ENCODE measurements at places on chromosomes 3 and 15.

GRCh38 chr15:38525489-38525888, 39.1 kb downstream of the RASGRP1 start:
- DNase-seq: no peak

- no peak for DNase-seq
Measured at GRCh38 chr3:152589644-152590043, 245.3 kb upstream of the P2RY1 start.

DNA sequence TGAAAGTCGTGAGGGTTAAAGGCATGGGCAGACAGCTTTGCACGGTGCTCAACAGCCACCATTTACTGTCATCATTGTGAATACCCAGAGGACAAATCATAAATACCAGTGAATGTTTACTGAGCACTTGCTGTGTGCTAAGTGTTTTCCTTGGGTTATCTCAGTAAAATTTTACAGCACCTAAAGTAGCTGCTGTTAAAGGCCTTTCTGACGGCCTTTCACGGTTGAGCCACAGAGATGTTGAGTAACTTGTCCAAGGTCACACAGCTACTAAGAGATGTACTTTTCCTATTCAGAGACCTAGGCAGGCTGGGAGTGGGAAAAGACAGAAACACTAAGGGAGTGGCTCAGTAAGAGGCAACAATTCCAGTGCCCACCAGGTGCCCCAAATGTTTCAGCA, 393 bp upstream of the CPNE9 start:
- no peak for DNase-seq

DNA sequence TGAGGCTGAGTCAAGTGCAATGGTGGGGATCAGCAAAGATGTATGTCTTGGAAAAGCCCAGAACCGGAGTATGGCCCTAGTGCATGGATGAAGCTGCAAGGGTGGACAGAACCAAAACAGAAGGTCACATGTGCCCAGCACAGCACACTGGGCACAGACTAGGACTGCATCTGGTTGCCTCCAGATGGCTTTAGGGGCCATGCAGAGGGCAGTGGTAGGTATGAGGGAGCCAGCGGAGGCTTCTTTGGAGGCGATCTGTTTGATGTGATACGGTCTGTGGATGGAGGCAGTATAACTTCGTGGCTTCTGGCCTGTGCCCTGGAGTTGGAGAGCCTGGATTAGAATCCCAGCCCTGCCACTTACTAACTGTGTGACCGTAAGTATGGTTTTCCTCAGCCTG, 29.4 kb downstream of the SV2B start:
- no peak for DNase-seq

- DNase-seq: no peak
Measured at GRCh38 chr3:181940703-181941102, 229.0 kb downstream of the SOX2 start.

- no peak for DNase-seq
Measured at GRCh38 chr15:76376816-76377215, 40.2 kb downstream of the ISL2 start.

DNA sequence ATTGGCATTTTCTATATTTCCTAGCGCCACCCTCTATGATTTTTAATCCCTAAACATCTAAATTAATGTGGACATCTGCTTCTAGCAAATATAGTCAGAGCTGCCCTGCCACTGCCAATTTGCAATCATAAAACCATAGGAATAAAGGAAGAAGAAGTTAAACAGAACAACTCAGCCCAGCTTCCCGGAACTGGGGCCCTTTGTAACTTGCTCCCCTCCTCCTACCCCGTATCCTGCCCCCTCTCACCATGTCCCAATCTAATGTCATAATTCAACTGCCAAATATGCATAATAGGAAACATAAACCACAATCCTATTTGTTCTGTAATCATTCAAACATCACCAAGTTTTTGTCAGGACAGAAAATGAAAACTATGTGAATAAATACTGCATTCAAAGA, 74.4 kb upstream of the ACP3 start:
- no peak for DNase-seq

DNA sequence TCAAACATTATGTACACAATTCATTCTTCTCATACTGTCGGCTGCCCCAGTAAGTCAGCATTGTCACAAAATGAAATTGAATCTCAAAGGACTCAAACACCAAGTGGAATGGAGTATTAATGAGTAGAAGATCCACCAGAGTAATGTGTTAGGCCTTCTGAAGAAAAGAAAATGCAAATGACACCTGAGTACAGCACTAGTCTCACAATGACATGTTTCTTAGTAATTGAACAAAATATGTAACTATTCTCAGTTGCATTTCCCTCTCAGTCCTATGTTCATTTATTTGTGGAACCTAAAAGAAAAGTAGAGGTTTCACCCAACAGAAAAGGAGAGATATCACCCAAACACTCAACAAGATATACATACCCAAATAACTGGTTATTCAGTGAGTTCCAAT, 283.9 kb upstream of the THBS1 start:
- DNase-seq: no peak

DNA sequence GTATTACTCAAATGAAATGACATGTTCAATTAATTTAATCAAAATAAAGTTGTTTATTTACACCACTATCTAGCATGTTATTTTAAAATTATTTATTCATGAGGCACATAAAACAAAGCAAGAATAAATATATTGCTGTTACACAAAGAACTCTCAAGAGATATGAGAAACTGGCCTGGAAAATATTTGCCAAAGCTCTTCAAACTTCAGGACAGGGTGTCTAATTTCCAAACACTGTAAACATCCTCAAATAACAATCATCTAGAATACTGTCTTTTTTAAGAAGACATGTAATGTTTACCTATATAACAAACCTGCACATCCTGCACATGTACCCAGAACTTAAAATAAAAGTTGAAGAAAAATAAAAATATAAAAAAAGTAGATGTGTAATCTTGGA, 876.6 kb downstream of the TUSC7 start:
- no peak for DNase-seq

DNA sequence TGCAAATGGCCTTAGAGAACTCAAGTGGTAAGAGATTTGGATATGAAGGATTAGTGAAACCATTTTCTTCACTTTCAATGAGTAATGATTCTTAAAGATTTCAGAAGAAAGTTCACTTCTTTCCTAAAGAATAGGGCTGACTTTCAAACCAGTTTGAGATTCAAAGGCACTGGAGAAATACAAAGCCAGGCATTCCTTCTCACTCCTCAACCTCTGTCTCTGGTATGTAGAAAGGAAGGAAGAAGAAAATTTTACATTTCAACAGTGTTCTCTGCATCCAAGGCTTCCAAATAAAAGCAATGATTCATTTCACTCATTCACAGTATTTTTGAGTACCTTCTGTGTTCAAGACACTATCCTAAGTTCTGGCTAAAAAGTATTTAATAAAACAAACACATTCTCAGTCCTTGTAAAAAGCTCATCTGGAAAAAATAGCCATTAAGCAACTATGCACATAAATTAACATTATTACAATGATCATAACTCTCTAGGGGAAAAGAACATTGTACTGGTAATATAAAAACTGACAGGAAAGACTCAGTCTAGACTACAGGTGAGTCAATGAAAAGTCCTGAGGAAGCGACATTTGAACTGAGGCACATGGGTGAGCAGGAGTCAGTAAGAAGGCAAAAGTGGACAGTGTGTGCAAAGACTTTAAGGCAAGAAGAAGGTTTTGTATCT, 79.5 kb downstream of the IMPG2 start:
- no peak for DNase-seq

DNA sequence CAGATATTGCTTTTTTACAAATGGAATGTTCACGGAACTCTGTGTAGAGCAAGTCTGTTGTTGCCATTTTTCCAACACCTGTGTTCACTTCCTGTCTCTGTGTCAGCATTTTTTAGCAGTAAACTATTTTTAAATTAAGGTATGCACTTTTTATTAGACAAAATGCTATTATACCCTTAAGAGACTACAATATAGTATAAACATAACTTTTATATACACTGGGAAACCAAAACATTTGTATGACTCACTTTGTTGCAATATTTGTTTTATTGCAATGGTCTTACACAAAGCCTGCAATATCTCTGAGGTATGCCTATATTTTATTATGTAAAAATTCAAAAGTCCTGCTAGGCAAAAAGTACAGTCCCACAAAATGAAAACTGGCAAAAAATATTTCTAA, 39.8 kb upstream of the FGF7 start:
- DNase-seq: no peak

DNA sequence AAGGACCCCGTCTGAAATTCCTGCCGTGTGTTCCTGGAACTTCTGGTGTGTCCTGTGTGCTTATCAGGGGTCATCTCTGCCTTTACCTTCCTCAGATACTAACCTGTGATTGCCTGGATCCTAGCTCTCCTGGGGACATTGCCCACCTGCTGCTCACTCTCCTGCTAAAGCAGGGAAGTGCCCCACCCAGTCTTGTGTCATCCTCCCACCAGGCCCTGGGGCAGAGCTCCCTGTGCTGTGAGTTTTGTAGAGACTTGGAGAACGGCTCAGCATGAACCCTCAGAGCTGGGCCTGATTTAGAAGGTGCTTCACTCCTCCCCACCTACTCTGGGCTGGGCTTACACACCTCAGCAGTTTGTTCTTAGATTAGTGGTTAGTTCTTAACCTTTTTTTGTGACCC, 3.8 kb upstream of the TMEM44 start:
- DNase-seq: no peak

DNA sequence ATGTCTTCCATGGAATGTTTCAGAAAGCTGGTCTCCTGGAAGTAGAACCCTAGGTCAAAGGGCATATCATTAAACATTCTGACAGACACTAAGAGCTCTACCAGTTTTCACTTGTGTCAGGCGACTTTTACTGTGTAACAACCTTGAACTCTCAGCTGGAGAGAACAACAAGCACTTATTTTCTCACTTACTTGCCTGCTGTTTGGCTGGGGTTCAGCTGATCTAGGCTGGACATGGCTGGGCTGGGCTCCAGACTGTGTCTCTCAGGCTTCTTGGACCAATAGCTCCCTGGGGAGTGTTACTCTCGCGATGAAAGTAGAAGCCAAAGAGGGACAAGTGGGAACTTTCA, 527.3 kb downstream of the SHQ1 start:
- no peak for DNase-seq

DNA sequence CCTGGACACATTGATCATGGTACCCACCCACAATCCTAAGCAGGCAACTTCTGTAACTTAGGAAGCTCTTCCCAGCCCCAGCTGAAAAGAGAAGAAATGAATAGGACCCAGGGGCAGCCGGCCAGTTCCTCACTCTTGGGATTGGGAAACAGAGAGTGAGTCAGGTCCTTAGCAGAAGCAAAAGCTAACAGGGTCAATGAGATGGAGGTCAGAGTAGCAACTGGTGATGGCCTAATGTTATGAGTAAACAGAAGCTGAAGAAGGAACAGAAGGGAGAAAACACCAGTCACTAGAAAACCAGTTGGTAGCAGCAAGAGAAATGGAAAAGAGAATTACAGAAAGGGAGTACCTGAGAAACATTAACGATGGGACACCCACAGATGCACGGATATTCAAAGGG, 20.0 kb downstream of the RIOX2 start:
- no peak for DNase-seq

DNA sequence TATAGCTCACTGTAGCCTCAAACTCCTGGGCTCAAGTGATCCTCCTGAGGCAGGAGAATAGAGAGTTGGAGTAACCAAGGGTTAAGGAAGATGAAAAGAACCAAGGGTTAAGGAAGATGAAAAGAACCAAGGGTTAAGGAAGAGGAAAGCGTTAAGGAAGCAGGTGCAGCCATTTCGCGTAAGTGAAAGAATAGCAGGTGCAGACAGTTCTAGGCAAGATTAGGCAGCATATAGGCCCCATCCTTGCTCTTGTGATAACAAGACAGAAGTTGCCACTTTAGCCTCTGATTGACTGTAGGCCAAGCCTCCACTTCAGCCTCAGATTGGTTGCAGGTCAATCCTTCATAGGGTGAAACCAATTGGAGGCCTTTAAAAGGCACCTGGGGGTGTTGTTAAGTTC, 677.4 kb downstream of the PDCD6IP start:
- no peak for DNase-seq

- DNase-seq: no peak
Measured at GRCh38 chr3:160671231-160671630, 5.7 kb upstream of the ARL14 start.

- DNase-seq: no peak
Measured at GRCh38 chr3:152610622-152611021, 224.3 kb upstream of the P2RY1 start.

- no peak for DNase-seq
Measured at GRCh38 chr3:108242776-108243175, 20.6 kb upstream of the IFT57 start.

DNA sequence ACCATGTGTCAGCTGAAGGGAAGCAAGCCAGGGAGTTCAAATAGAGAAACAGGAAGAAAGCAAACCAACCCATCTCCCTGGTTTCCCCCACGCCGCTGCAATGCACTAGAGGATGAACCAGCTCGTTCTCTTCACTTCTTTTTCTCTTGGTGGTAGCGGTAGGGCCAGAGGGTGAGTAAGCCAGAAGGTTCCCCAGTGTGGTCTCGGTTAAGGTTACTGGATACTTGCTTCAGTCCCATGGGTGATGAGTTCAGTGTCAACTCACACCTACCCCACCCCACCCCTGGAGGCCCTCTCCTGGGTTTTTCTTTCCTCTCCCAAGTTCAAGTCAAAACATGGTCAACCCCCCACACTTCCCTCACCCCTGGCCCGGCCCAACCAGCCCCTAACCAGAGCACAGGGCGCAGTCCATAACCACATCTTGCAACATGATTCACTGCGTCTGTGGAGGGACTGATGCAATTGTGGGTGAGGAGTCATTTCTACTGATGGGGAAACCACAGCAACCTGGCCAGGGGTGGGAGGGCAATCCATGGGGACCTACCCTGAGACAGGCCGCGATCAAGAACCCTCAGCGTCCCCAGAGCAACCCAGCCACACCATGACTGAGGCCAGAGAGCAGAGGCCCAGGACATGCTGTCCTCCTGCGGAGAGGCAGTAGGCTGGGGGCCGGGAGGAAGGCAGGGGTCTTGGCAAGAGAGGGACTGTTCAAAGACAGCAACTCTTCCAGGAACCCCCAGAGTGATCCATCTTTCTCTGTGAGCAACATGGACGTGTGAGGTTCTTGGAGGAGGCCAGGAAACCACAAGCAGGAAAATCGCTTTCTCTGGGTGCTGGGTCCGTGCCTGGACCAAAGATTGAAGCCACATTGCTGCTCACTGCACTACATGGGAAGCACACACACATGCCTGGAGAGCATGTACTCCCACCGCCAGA, 276.6 kb downstream of the UACA start:
- peak; percentile 30 for DNase-seq

DNA sequence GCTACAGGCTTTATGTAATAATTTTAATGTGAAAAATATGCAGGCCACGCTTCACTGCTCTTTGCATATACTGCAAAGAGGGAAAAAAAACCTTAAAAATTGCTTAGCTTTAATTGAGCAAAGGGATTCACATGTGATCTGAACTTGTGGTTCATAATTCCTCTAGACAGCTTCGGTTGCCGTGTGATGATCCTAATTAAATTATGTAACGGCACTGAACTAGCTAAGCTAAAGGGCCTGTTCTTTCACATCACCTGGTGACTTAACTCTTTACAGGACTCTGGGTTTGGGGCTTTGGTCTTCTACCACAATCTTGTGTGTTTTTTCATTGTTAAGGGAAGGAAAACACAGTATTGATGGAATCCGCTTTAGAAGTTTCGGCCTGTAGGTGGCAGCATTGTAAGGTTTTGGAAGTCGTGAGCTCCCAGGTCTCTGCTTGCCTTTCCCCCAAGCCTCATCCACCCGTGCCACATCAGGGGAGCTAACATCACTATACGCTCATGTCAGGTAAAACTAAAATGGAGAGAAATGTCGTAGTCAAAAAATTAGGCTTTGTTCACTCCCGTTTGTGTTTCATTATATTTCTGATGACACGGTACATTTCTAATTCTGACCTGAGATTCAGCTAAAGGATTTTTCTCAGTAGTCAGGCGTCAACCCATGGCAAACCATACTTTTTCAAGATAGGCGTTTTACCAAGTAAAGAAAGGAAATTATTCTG, 205.6 kb upstream of the DPH6 start:
- no peak for DNase-seq

GRCh38 chr15:91997163-91997562, 143.7 kb downstream of the SLCO3A1 start:
- DNase-seq: no peak

Data from activated CD8-positive, alpha-beta memory T cell treated with anti-CD3 and anti-CD28 coated beads for 1 hour (primary cell).